ENCODE measurements at places on chromosomes 1 and 21. TPM values are rescaled to one million over a fixed set of nuclear protein-coding genes. Genes with fewer than 3 reads are reported as not detected.
A peak's percentile ranks its signal among the peaks of the same experiment; 100 is the strongest.

CTSE gene
- total RNA-seq: not detected

UBE2U gene
- not detected for total RNA-seq

GRCh38 chr1:14724246-14724645 is 125.8 kb downstream of the KAZN start:
- no peaks in the 10 kb centered on the region for H3K36me3 ChIP-seq
- H3K27ac ChIP-seq: no peak overlapping the region

- DNase-seq: peak; percentile 82
- peaks cover 22% of the 10 kb centered on the region for H3K36me3 ChIP-seq
- H3K4me3 ChIP-seq: peak overlapping the region; percentile 26
- H3K27ac ChIP-seq: peak overlapping the region; percentile 78
- H3K4me1 ChIP-seq: peaks cover 27% of the 10 kb centered on the region
These were observed 5.0 kb downstream of the PFKL start for GRCh38 chr21:44304877-44305293.

GRCh38 chr1:215835951-215836350 is 268.8 kb downstream of the KCTD3 start:
- no peak overlapping the region for H3K27ac ChIP-seq
- no peaks in the 10 kb centered on the region for H3K4me1 ChIP-seq
- no peaks in the 10 kb centered on the region for H3K27me3 ChIP-seq
- no peak for DNase-seq
